Stimulated activated CD4-positive, alpha-beta T cell treated with anti-CD3 and anti-CD28 coated beads, Interleukin-2, amount 100 ng/mL, for 48 hours (primary cell): ENCODE measurements at places on chromosomes 4 and X.

DNA sequence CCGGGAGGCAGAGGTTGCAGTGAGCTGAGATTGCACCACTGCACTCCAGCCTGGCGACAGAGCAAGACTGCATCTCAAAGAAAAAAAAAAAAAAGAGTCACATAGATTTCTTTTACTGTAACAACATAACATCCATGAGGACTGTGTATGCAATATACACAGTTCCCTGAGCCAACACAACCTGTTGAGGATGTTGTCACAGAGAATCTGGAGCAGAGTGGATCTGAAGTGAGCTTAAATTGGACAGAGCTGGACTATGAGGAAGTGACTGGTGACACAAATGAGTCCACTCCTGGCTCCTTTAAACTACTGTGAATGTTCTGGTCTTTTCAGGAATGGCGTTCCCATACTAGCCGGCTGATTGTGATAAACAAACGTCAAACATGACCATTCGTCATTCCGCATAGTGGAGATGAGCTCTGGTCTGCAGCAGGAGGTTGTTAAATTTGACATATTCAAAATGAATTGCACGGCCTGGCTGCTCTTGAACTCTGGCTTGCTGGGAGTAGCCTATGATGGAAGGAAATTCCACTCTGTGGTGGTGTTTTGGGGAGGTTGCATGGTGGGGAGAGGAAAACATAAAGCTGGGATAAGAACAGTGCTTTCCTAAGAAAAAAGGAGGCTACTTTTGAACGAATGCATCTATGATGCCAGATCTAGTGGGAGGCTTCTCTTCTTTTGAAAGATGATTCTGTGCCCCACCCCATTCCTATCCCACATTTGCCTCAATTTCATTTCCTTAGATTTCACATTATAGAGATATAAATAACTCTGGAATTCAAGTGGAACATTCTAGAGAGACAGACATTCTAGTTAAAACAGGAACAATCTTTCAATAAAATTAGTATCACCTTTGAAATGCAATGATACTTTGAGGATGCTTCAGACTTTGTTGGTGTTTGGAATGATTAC is 149.5 kb downstream of the SHROOM3 start:
- no peak for DNase-seq

- DNase-seq = no peak
Observed at GRCh38 chr4:119626943-119627266, 1.7 kb downstream of the PDE5A start.

- DNase-seq = no peak
Observed at GRCh38 chr4:100895556-100896197, 377.9 kb upstream of the EMCN start.

DNA sequence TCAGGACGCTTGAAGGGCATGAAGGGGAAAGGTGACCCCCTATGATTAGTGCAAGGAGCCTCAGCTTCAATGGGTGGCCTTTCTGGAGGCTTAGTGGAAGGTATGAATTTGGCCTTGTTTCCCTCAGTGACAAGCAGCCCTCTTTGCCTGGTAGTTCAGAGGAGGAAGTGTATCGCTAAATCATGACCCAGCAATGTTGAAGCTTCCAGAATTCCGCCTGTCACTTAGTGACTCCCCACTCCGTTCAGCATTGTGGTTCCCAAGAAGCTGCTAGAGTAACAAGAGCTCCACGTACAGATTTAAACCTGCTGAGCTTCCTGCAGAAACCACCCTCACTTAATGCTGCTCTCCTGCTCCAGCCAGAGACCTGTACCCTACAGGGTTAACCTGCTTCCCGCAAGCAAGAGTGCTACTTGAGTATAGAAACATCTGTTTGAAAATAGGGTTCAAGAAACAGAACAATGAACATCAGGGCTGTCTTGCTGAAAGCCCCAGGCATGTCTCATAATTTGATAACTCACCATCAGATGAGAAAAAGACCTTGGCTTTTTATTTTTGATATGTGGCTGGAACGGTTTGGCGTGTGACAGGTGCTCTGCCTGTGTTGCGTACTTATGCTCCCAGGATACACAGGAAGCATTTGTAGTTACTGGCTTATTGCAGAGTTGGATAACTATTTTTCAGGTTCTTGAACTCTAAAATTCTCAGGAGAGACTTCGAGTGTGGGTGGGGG is 105.2 kb downstream of the UCHL1 start:
- DNase-seq = no peak

- no peak for DNase-seq
Observed at GRCh38 chrX:17369309-17369708, 5.7 kb upstream of the NHS start.

GRCh38 chr4:120317713-120318112 is 251.1 kb upstream of the MAD2L1 start:
- no peak for DNase-seq

DNA sequence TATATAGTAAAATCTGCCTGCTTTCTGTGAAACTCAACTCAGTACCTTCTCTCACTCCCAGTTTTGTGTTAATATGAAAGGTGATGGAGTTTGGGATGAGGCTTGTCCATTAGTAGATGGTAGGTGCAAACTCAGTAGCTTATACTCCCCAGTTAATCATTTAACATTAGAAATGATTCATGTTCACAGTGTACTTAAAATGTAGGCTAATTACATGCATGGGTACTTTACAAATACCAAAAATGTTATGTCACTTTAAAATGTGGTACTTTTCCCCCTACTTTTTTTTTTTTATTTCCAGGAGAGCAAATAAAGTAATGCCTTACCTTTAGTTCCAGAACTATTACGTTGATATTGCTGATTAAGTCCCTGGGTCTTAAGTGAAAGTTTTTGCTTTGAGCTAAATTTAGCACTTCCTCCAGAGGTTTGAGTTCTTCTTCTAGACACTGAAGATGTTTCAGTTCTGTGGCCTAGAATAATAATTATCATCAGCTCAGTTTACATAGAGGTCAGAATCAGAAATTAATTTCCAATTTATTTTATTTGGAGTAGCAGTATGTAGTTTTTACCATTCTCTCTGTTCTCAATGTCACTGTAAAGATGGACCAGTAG is 3.0 kb downstream of the IL2 start:
- DNase-seq = no peak
